ENCODE measurements at places on chromosomes 3 and 15.

DNA sequence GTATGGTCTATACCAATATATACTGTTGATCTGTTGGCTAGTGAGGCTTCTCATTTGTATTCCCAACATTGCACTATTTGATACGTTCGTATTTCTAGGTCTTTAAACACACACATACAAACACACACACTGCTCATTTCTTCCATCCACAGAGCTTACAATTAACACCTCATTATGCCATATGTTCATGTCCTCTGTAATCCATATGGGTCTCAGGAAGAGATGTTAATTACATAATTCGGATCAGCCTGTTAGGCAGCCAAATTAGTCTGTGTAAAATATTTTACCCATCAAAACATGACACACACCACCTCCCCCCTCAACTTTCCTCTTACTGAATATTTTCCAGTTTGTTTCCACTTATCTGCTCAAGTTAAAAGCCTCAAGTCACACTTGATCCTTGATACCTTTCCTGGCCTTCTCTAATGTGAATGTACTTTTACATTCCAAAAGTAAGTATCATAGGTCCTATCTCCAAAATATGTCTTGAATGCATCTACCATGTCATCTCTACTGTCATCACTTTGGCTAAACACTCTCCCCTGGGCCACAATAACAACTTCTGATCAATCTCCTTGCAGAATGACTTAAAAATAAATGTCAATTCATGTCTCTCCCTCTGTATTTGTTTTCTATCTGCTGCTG is 28.2 kb downstream of the EOGT start:
- ATAC-seq, result no peak

DNA sequence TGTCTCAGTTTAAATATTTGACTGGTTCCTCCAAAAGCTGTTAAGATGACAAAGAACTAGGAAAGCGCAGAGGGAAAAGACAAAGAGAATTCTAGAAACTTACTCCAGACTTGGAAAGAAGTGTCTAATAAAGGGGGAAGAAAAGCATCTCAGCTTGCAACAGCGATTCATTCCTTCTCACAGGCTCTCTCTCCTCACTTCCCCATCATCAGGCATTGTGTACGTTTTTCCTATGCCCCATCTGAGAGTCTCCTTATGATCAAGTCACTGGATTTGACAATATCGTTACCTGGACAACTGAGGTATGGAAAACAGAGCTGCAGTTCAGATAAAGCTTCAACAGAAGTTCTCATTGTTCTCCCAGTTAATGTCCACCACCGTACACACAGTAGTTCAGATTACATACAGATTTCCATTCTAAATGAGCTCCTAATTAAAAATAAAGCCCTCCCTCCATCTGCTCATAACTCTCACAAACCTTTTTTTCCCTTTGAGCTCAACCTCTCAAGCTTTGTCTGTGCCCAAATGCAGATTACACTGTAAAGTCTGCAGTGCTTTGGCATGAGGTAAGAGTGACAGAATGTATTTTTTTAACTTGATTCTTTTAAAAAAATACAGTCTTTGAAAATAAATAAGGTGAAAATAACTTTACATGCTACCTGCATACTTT is 254.4 kb upstream of the THBS1 start:
- no peak for ATAC-seq

DNA sequence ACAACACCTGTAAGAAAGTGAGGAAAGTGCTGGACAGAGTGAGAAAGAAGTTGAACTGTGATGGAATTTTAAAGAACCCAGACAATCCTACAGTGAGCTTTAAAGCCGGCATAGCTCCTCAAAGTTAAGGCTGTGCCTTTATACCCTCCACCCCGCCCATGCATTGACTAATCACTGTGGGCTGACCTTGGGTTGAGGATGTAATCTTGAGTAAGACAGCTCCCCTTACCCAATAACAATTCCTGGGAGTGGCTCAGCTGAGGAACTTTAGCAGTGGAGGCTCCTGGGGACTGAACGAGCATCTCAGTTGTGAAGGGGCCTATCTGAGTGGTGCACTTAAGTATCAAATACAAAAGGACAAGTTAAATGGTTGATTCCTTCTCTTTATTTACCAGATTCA is 35.7 kb upstream of the ZNF770 start:
- ATAC-seq, result no peak

GRCh38 chr3:62546266-62546665 is 172.9 kb upstream of the FEZF2 start:
- ATAC-seq, result no peak

DNA sequence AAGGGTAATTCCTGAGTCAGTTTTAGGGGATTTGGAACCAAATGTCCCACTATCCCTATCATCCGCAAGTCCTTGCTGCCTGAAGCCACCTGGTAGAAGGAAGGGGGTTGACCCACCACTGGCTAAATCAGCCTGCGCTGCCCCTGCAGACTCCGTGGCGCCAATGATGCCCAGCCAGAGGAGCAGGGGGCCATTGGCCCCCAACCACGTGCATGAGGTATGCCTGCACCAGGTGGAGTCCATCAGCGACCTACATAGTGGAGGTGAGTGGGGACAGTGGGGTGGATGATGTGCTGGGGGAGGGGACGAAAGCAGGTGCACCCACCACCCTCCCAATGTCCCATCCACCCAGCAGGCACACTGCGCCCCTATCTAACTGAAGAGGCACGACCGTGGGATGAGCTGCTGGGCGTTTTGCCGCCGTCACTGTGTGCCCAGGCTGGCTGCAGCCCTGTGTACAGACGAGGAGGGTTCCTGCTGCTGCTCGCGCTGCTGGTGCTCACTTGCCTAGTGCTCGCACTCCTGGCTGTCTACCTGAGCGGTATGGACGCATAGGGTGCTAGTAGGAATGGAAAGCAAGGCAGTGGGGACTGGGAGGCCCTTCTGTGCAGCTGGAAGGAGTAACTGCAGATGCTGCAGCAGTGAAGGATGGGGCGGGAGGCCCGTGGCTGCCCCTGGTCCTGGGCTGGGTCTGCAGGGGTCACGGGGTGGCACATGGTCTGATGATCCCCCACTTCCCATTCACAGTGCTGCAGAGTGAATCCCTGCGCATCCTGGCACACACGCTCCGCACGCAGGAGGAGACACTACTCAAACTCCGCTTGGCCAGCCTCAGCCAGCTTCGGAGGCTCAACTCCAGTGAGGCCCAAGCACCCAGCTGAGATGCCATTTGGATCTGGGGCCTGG is 5.7 kb downstream of the IFRD2 start:
- ATAC-seq, result no peak

GRCh38 chr15:88231909-88232644 is 24.5 kb downstream of the NTRK3 start:
- no peak for ATAC-seq

DNA sequence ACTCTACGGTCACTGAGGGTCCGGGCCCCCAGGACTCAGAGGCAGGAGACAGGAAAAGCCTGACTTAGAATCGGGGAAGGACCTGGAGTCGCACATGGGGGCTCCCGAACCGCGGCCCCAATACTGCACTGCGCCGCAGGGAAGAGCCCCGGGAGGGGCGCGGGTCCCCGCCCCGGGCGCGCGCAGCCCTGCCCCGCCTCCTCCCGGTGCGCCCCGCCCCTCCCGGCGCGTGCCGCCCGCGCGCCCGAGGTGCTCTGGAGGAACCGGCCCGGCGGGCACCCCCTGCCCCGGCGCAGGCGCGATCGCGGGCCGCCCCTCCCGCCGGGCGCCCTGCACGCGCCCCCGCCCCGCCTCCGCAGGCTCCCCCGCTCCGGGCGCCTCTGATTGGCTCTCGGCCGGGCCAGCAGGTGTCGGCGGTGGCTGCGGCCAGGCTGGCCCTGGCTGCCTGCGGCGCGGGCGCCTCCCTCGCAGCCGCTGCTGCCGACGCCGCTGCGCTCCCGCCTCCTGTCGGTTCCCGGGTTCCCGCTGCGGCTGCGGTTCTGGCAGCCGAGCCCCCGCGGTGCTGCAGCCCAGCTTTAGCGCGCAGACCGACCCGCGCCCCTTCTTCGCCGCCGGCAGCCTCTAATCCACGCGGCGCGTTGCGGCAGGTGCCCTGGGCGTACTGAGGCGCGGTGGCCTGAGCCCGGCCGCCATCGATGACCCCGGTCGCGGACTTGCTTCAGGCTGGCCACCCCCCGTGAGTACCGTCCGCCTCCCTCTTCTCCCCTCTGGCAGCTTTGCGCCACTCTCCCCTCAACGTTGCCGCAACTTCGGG is at the start of gene MYRIP:
MYRIP (plus strand) TSS at position 429 of the 814 bp plus-strand sequence. CDS start 91,208 bp downstream, outside the sequence.
- no peak for ATAC-seq

DNA sequence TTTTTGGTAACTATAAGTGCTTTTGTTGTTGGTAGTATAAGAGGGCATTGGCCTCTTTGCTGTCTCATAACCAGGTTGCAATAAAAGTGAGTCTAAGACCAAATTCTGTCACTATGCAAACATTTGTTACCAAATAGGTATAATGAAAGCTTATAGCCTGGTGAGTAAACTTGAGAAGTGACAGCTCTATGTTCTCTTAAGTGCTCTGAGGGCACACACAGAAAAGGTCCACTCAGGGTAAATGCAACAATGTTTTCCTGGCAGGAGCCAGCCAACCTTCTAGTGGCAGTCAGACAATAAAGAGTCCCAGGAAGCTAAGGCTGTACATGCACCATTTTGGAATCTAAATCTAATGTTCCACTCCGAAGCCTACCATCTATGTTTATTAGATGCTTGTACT is 262.1 kb upstream of the TGFBR2 start:
- no peak for ATAC-seq

DNA sequence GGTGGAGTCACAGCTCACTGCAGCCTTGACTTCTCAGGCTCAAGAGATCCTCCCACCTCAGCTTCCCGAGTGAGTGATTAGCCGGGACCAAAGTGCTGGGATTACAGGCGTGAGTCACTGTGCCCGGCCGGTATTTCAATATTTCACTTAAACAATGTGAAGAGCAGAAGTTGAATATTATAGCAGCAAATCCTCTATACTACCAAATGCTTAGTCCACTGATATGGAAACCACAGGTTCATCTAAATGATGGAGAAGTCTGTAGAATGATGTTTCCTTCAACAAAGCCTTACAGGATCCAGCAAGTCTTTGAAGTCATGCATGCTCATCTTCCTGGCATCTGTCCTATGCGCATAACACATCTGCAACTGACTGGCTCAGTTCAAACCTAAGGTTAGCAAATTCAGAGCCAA is 20.3 kb upstream of the UACA start:
- ATAC-seq, result no peak

DNA sequence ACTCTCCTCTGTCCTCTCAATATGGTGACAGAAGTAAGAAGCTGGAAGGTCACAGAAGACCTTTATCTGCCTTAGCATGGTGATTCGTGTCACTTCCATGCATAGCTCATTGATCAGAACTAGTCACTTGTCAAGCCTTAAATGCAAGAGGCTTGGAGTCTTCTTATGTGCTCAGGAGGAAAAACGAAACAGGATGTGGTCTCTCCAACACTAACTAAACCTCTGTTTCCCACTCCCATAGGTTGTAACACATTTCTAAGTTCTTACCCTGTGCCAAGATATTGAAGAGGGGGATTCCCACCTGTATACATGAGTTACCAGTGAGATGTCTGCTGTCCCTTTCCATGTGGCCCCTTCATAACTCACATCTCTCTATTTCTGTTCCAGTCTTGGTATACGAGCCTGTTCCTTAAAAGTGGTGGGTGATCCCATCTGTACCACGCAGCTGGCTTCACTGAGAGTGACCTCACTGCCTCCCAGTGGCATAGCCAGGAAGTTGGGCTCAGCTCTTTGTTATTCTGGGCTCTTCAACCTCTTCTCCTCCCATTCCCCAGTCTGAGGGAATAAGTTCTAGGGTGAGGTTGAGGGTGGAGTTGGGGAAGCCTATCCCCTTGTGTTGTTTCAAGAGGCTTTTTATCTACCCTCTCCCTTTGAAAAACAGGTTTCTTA is 203.2 kb upstream of the PPP2R3A start:
- ATAC-seq, result no peak

DNA sequence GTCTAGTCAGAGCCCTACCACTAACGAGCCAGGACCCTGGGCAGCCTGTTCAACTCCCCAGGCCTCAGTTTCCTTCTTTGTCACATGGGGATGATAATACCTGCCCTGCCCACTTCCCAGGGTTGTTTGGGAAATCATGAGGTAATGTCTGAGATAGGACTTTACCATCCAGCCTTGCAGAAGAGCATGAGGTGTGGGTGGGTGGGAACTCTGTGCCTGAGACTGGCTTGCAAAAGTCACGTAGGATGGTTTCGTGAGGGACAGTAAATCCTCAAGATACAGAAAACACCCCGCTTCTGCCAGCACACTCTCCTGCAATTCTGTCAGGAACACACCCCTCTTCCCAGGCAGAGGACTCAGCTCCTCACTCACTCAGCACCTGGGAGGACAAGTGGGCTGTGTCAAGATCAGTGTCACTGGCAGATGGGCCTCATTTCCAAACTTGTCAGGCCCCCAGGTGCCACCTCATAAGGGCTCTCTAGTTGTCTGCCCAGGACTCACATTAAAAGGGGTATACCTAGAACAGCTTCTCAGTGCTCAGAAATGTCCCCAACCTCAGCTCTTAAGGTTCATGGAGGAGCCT is 58.4 kb downstream of the DAPK2 start:
- no peak for ATAC-seq

- no peak for ATAC-seq
Measured at GRCh38 chr3:184391266-184391665, 11.4 kb downstream of the CHRD start.

DNA sequence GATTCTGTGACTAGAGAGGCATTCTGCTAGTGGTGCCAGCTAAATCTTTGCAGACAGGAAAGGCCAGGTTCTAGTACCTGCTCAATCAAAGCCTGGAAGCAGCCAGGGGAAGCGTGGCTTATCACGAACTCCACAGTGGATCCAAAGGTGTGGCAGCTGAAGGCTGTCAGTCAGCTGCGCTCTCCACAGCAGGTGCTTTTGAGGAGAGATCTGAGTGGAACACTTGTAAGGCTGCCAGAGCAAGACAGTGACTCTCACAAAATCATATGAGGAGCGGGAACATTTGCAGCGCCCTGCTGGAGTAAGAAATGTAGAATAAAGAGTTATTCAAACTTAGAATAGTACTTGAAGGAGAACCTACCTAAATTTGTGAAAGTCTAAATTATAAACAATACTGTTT is 5.0 kb upstream of the DPH6 start:
- no peak for ATAC-seq

DNA sequence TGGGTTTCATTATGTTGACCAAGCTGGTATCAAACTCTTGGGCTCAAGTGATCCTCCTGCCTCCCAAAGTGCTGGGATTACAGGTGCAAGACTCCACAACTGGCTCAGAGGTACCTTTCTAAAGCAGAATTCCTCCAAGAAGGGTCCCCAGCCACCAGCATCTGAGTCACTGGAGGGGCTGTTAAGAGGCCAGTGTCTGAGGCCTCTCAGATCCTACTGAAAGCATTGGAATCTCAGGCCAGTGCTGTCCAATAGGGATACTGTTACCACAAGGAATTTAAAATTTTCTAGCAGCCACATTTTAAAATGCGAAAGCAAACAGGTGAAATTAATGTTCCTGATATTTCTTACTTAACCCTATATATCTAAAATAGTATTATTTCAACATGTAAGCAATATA is 1.3 kb downstream of the CAV3 start:
- no peak for ATAC-seq

GRCh38 chr15:52008698-52009434 is 10.2 kb upstream of the MAPK6 start:
- no peak for ATAC-seq

DNA sequence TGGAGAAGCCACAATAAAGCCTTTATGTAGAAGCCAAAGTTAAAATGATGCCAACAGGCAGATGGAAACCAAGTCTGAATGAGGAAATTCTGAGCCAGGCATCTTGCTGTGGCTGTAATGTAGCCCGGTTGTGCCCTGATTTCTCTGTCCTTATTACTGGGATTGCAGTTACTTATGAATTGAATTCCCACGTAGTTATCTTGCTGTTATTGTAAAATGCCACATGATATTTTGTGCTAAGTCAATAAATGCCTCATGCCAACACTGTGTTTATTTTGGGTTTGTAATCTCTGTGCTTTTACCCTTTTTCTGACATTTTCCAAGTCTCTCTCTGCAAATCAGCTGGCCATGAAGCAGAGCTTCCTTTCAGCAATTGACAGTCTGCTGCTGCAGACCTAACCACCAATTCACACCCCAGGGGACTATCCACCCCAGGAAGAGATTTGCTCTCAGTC is 486.1 kb upstream of the GOLIM4 start:
- no peak for ATAC-seq

All from activated CD4-positive, CD25-positive, alpha-beta regulatory T cell treated with anti-CD3 and anti-CD28 coated beads, Interleukin-2, amount 50 U/mL, for 24 hours (primary cell).